ENCODE measurements at places on chromosomes 1 and 21.

DNA sequence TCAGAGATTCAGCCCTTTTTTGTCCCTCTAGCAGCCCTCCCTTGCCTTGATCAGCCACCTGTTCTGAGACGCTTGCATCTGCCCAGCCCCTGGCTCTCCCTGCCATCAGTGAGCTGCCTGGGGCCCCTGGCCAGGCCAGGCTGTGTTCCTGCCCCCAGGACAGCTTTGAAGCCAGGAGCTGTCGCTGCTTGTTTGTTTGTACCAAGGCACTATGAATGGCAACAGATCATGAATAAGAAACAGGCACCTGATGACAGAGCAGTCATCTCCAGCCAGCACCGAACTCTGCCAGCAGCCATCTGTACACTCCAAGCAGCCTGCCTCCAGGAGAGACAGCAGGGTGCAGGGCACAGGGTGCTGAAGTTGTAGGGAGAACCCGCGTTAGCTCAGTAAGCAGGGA is 8.1 kb upstream of the VWA5B1 start:
- DNase-seq = no peak

DNA sequence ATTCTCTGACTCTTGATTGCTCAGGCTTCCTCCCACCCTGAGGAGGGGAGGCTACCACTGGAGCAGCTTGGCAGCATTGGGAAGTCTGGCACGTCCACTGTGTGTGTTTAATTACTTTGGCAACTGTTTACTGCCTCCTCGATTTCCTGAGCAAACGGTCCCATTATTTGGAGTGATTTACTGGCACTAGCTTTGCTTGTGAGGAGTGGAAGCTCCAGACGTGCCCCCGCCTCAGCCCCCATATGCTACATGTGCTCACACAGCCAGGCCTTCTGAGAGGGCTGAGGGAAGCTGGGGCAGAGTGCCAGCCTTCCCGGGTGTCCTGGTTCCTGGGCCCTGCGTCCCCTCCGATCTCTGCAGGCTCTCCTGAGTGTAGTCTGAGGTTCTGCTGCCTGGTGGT is 306.2 kb downstream of the PTPRU start:
- no peak for DNase-seq

- no peak for DNase-seq
These were observed 34.4 kb upstream of the HYI start for GRCh38 chr1:43488165-43488564.

- DNase-seq = no peak
These were observed 51.0 kb downstream of the BACH1 start for GRCh38 chr21:29349702-29350101.

DNA sequence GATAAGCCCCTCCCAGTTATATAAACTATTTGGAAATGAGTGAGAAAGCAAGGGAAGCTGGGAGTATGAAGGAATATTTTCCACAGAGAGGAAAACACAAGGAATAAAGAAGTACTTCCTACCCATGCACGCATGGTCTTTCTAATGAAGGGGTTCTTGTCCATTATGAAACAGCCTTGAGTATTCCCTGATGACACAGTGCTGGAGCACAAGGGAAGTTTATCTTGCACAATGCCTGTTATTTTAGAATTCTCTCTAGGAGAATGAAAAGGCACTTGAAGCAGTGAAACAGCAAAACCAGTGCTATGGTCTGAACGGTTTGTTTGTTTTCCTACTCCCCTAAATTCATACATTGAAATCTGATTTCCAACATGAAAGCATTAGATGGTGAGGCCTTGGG is 38.6 kb upstream of the ADAMTS1 start:
- no peak for DNase-seq

DNA sequence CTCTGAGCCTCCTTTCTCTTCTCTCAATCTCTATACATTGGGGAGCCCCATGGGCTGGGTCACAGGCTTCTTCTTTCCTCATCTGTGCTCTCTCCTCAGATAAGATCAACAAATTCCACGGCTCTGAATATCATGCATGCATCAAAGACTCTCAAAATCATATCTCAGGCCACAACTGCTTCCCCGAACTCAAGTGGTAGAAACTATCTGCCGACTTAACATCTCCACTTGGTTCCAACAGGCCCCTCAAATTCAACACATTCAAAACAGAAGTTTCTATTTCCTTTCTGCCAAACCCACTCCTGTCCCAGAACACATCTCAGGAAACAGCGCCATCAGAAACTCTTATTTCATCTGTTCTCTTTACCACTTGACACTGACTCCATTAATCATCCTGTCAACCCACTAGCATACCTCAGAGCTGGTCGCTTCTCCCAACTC is 16.7 kb downstream of the DDX59 start:
- no peak for DNase-seq

GRCh38 chr1:203216274-203217138 is 13.0 kb downstream of the CHIT1 start:
- DNase-seq = peak; percentile 47

DNA sequence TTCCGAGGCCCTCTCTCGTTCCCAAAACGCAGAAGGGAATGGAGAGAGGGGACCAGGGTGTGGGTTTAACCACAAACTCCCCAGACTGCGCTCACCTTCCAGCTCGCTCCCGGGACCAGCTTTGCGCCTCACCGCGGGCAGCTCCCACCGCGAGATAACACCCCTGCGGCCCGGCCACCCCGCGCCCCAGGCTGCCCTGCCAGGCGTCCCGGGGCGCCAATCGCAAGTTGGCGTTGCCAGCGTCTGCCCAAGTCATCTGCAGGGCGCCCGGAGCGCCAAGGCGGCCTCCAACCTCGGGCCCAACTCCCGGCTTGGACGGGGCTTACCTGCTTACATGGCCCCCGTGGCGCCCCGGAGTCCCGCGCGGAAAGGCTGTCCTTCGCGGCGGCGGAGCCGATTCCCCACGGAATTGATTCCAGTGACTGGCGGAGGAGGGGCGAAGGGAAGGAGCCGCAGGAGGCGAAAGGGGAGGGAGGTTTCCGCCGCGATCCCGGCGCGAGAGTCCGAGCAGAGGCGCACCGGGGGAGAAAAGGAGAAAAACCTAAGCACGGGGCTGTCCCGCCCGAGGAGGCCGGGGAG is 456 bp downstream of the PTPN14 start:
- DNase-seq = no peak
